ENCODE measurements at places on chromosomes 3 and 15.

DNA sequence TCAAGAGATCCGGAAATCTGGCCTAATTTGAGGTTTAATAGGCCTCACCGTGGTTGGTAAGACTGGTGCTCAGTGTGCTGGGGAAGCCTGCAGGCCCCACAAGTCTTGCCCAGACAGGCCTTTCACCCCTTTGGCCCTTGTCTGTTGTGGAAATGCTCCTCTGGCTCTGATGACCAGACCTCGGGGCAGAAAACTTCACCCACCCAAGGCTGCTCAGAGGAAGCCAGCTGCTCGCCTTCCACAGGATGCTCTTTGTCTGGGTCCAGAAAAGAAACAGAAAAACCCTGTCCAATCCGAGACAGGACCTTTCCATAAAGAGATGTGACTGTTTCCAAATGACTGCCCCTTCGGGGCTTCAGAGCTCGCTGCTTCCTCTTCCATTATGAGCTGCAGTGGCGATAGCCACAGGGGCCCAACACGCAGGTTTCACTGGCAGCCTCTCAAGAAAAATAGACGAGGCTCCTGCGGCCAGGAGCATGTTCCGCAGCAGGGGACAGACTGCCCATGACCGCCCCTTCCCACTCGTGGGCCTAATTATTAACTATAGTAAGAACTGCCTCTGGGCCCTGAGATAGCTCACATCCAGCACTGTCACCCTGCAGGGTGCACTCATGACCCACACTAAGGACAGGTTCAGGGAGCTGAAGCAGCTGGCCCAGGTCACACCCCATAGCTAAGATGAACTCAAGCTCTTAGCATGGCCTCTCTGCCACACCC lies 6.8 kb upstream of the SNX22 start:
- no peak for DNase-seq

DNA sequence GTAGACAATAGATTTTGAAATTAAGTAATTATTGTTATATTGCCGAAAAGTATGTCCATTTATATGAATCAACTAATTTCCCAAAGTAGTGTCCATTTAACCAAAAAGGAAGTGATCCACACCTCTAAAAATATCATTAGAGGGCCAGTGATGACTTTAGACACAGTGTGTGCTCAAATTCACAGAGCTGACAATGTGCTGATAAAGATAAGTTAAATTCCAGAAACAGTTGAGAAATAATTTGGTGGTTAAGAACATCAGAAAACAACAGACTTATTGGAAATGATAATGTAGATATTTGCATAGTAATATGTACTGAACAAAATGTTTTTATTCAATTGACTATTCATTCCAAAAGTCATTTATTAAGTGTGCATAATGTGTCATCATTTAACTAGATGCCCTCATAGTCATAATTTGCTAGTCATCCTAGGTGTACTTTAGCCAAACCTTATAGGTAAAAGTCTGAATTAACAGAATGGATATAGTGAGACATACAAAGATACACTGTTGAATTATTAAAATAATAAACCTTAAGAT lies 230.2 kb upstream of the ADAMTS9 start:
- no peak for DNase-seq

- DNase-seq = no peak
Measured at GRCh38 chr3:144437989-144438388, 466.4 kb downstream of the DIPK2A start.

GRCh38 chr3:62503516-62503915 lies 130.2 kb upstream of the FEZF2 start:
- peak; percentile 9 for DNase-seq

GRCh38 chr3:111863942-111864694 lies 5.1 kb downstream of the PHLDB2 start:
- DNase-seq = no peak
